ENCODE measurements at places on chromosomes 6 and 20.

- no peak for DNase-seq
Measured at GRCh38 chr6:129923530-129924250, 62.6 kb upstream of the TMEM244 start.

DNA sequence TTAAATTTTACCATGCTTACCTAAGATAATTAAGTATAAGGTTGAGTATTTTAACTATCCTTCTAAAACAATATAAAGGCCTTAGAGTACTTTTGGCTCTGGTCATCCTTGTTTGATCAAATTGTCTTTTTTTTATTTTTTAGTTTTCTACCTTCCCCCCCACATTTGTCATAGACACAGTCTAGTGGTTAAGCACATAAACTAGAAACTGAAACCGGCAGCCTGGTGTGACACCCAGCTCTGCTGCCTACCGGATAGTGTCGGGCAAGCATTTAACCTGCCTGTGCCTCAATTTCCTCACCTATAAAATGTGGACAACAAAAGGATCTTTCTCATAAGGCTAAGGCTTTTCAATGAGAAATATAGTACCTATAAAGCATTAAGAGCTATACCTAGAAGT, 21.6 kb upstream of the TULP4 start:
- DNase-seq: no peak

DNA sequence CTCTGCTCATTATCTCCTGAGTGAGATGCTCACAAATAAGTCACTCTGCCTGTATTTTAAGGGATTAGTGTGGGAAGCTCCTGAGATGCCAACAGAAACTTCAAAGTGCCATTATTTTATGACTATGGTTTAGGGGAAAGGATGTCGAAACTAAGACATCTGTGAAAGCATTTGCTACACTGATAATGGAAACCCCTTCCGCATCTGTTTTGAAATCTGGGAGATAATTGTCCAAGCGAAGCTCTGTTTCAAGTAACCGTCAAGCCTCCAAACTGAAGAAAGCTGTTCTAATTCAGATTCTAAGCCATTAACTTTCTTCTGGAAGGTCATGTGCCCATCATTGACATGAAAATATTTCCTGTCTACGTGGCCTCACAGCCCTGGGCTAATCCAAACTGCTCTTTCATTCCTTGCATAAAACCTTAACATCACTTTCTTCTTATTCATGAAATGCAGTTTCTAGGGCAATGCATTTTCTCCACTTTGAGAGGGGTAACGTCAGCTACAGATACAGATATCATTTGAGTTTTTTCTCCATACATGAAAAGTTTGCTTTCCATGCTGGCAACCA, 932.0 kb downstream of the C6orf118 start:
- DNase-seq: no peak

GRCh38 chr6:121055572-121056163, 278.6 kb downstream of the TBC1D32 start:
- DNase-seq: peak; percentile 38

DNA sequence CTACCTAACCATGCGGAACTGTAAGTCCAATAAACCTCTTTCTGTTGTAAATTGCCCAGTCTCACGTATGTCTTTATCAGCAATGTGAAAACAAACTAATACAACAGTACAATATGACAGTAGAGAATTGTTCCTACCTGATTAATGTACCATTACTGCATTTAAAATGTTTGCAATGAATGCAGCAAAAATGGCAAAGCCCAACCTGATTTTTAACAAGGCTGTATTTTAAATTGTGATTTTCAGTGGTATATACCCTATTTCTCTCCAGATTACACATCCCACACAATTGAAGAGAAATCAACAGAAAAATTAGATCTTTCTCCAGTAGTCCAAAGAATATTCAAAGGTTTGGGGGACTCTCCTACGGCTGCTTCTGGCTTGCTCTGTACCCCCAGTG, 3.3 kb upstream of the PCSK2 start:
- no peak for DNase-seq

DNA sequence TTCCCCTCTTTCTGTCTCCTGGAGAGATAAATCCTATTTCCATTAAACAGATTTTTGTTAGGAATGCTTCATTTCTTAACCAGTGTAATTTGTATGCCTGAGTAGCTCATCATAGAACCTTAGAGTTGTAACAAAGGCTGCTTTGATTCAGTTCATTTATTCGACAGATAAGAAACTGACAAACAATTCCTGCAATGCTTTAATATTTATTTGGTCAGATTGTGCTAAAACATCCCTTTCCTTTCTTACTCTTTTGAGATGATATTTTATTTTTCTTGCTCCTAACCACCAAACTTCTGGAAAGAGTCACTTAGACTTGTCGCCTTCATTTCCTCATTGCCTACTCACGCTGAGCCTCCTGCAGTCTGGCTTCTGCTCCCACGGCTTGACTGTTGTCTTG, 89.0 kb upstream of the SUPT3H start:
- DNase-seq: no peak
